ENCODE measurements at places on chromosomes 6 and 20.
A peak's percentile ranks its signal among the peaks of the same experiment; 100 is the strongest.

DNA sequence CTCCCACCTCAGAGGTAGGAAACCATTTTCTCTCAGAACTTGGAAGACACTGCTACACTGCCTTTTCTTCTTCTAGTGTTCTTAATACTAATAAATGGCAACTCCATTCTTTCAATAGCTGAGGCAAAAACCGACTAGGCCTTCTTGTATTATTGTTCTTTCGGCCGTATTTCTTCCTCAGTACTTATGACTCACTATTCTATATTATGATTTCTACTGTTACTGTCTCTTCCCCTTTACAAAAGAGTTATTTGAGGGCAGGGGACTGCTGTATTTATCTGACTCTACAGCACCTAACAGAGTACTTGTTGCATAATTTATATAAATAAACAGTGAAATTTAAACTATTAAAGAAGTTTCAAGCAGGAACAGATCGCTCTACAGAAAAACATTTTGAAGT is 3.1 kb downstream of the DNAAF9 start:
- DNase-seq: no peak

DNA sequence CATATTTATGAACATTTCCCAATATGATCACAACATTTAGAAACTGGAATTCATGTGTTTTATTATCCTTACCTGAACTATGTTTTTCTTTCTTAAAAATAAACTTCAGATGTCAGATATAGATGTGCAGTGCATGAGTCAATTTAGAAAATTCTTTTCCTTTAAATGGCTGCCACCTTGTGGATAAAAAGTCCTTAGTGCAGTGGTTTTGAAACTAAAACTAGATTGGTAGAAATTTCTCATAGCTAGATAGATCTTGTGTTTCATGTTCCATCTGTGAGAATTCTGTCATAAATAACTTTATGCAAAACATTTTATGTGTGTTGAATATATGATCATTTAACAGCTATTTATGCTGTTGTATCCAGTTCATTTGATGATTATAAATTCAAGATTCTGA is 134.9 kb downstream of the KLHL32 start:
- no peak for DNase-seq

GRCh38 chr6:107869871-107870270 is 45.8 kb upstream of the SCML4 start:
- DNase-seq: no peak

GRCh38 chr6:151054306-151054705 is 185.5 kb upstream of the AKAP12 start:
- DNase-seq: no peak

- DNase-seq: no peak
Observed at GRCh38 chr20:22502731-22503191, 81.6 kb downstream of the FOXA2 start.

- no peak for DNase-seq
Observed at GRCh38 chr20:14498772-14499171, 161.4 kb upstream of the FLRT3 start.

DNA sequence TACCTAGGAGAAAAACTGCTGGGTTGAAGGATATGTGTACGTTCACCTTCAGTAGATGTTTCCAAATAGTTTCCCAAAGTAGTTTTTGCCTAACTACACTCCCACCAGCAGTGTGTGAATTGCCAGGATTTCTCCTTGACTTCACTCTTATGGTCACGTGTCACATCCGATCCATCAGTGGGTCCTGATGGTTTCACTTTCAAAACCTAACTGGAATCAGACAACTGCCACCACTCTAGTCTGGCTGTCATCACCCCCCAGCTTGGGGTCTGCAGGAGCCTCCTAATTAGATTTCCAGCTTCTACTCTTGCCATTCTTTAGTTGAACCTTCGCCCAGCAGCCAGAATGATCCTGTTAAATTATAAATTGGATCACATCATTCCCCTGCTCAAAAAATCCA is 8.5 kb upstream of the SLC12A5 start:
- DNase-seq: no peak

DNA sequence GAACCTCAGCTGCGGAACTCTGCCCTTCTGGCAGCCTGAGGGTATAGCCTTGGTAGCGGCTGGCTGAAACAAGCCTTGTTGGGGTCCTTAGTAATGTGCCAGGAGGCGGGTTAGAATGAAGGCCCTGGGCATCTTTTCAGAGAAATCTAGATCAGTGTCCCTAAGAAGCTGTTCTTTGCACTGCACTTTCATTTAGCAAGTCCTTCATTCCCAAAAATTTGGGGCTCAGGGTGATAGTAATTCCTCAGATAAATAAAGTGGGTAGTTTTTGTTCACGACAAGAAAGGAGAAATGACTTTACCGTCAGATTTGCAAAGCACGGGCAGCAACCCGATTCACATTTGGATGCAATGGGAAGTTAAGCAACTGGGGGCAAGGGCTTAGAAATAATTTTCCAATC is 3.2 kb downstream of the INSM1 start:
- peak; percentile 10 for DNase-seq

- DNase-seq: peak; percentile 62
Observed at GRCh38 chr20:63101781-63102720, 95.3 kb upstream of the BHLHE23 start.

DNA sequence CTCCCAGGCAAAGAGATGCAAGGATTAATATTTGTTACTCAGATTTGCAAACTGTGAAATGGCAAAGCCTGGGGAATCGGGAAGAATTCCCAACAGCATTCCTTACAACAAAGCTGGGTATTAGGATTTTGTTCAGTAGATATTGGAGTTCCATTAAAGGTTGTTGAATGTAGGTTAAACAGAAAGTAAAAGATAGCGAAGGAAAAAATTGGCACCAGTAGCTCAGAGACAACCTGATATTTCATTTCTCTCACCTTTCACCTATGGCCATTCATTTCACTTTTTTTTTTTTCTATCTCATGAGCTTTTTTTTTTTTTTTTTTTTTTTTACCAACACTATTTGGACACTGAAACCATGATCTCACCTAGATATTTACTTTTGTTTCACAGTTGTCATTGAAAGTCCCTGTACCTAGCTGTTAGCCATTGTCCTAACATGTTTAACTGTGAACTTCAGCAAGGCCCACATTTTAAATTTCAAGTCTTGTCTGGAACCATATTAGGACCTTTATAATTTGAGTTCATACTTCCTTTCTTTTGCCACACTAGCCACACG is 552.5 kb downstream of the HAO1 start:
- no peak for DNase-seq

DNA sequence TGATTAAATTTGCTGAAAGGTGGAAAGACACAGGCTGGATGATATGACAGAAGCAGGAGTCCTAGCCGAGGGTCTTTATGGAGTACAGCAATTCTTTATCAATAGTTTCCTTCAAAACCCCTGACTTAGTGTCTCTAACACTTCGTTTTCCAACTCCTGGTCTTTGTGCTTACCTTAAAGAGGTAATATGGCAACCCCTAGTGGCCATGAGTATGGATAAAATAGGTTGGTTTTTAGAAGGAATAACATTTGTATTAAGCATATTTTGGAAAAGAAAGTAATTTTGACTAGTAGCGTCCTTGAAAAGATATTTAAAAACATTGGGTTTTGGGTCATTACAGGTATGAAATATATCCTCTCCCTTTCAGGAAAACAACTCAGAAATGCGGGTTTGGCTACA is 51.9 kb downstream of the VGLL2 start:
- no peak for DNase-seq

DNA sequence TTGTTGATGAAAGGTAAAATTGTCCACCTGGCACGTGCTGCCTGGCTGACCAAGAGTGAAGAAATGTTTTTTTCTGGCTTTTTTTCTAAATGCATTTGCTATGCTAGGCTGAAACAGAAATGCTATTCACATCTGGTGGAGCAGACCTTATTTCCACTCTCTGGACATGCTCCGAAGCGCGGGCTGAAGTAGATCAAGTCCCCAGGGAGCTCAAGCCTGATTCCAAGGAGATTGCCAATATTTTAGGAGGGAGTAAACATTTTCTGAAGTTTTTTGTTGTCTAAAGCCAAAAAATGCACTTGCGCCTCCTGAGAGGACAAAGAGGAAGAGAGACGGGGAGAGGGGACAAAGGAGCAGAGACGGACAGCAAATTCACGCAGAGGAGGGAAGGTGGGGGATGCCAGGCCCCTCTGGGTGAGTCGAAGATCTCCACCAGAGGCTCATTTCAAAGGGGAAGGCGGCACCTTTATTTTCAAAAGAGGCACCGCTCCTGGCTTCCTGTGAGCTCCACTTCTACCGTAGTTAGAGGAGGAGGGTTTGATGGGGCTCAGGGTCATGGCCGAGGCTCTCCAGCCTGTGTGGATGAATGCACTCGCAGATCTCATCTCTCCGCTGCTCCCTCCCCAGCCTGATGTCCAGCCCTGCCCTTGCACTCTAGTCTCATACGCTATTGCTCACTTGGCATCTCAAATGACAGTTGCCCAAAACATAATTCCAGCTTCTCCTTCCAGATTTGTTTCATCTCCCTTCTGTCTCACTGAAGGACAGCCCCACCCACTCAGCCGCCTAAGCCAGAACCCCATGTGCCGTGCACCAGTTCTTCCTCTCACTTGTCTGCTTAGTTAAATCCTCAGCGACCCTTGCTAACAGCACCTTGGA is 23.1 kb upstream of the SMOC2 start:
- DNase-seq: no peak

Data from cardiac septum (tissue), 1 donor.